ENCODE measurements at places on chromosomes 1 and 21.

DNA sequence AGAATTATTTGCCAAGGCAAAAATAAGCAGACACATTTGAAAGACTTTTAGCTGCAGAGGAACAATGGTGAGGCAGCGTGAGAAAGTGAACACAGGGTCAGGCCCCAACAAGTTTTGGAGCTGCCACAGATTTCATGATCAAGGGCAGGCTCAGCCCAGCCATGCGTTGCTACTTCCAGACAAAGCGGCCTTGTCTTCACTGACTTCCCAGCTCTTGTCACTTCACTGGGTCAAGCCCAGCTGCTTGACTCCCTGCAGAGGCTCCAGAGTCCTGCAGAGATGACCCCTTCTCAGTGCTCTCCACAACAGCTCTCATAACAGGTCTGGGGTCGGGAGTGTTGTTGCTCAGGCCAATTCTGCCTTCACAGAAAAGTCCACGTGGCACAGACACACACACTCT lies 35.8 kb downstream of the HHAT start:
- peak; percentile 36 for DNase-seq

- DNase-seq: no peak
Measured at GRCh38 chr1:209791920-209792319, 7.6 kb upstream of the C1orf74 start.

DNA sequence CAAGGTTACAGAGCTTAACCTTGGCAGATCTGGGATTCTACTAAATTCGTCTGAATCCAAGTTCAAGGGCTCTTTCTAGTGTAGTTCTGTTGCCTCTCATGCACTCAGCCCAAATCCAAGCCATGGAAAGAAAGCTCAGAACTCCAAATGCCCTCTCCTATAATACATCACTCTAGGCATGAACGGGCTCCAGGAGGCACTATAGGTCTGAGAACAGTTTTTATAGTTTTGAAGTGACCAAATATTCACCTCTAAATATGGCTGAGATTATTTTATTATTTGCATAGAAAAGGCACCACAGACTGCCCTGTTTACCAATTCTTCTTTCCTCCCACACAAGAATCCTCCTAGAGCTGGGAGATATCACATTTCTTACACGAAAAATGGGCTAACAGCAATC lies 327.9 kb upstream of the BEND5 start:
- DNase-seq: no peak

DNA sequence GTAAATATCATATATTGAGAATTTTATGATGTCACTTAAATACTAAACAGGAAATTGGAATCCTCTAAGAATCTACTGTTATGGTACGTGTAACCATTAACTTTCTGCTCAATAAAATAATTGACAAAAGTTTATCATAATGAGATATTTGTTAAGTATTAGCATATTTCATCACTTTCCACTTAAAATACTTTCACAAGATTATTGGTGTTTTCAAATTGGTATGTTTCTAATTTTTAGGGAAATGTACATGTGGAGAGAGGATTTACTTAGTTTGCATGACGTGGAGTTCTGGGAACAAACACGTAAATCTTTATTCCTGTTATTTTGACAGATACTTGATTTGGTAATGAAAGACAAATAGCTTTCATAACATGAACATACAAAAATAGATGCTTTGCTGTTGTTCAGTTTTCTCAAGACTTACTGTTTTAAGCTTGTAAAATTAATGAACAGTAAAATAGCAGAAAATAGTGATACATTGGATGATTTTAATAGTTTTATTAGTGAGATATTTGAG lies 1.6 kb downstream of the SRSF11 start:
- no peak for DNase-seq

- DNase-seq: no peak
Measured at GRCh38 chr1:115665319-115666096, 23.7 kb downstream of the VANGL1 start.

DNA sequence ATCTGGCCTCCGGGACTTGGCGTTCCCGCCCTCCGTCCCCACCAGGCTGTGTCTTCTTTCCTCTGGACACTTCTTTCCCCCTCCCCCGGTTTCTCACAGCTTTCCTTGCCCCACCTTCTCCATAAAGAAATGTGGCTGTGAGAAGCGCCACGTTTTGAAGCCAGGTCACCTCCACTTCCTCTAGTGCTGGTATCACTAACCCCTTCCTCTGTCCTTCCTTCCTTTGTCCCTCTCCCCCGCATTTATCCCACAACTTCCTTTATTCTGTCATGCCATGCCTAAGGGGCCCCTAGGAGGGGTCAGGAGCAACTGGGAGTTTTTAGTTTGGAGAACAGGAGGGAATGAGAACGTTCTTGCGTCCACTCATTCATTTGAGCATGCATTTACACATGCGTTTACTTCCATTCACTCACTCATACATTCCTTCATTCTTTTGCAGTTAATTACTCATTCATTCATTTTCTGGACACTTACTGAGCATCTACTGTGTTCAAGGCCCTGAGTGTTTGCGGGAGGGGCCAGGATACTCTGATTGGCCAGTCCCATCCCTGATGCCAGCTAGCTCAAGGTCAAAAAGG lies 5.0 kb upstream of the ACOT11 start:
- no peak for DNase-seq

DNA sequence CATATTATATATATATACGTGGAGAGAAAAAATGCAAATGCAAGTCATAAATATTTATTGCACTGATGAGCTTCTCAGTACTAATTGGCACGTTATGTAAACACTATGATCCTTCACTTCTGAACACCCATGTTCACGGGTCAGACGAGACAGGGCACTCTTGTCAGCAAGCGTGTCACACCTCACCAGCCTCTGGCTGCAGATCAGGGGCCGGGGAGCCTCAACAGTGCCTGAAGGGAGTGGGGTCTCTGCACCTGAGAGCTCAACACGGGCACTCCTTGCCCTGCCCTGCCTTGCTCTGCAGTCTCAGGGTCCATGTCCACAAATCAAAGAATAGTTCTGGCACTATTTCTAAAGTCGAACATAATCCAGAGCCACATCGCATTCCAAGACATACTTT lies 409 bp upstream of the HIVEP3 start:
- DNase-seq: no peak

- no peak for DNase-seq
Measured at GRCh38 chr1:113534875-113535274, 144.6 kb downstream of the MAGI3 start.

DNA sequence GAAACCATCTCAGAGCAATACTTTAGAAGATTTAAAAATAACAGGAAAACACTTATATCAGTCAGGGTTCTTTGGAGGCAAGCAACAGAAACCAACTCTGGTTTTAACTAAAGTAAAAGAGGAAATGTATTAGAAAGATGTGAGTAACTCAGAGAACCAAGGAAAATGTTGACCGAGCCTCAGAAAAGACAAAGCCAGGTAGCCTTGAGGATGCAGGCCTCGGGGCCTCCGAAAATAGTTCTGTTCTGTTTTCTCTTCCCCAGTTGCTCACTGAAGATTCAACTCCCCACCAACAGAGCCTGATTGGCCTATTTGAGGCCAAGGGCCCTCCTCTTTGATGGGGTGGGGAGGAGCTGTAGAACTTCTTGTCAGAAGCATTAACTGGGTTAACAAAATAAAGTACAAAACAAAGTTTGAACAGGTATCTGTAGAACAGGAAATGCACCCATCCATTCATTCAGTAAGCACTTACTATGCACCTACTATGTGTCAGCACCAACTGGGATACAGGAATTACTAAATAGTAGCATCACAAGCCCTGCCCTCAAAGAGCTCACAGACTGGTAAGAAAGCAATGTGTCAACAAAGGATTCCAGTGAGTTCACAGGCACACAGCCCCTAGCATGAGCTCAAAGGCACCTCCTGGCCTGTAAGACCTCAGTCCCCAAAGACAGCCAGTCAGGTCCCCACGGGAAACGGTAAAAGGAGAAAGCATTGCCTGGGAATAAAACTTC lies 12.6 kb downstream of the SLAMF8 start:
- no peak for DNase-seq

DNA sequence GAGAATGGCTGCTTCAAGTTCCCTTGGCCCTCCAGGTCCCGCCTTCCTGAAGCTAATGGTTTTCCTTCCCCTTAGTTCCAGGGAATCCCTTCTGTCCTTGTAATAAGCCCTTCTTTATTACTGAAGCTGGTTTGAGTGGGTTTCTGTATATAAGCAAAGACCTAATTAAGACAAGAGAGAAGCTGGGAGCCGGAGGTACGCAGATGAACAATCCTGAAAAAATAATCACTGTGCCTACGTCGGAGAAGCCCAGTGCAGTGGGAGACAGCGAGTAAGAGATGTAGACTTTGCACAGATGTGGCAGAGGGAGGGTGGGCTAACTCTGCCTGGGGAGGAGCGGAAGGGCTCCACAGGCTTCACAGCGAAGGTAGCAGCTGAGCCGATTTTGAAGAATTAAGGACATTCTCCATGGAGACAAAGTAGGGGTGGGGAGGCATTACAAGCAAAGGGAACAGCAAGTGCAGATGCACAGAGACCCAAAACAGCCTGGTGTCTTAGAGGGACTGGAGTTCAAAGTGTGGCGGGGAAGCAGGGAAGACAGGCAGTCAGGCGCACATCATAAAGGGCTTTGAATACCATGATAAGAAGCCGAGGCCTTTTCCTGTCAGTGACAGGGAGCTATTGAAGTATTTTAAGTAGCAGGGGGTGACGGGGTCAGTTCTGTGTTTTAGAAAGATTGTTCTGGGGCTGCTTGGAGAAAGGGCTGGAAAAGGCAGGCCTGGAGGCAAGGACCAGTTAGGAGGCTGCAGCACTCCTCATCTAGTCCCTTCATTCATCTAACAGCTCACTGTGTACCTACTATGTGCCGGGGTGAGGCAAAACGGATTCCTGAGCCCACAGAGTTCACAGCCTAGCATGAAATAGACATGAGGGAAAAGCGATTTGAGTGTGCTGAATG lies 6.5 kb downstream of the RIMS3 start:
- DNase-seq: no peak

DNA sequence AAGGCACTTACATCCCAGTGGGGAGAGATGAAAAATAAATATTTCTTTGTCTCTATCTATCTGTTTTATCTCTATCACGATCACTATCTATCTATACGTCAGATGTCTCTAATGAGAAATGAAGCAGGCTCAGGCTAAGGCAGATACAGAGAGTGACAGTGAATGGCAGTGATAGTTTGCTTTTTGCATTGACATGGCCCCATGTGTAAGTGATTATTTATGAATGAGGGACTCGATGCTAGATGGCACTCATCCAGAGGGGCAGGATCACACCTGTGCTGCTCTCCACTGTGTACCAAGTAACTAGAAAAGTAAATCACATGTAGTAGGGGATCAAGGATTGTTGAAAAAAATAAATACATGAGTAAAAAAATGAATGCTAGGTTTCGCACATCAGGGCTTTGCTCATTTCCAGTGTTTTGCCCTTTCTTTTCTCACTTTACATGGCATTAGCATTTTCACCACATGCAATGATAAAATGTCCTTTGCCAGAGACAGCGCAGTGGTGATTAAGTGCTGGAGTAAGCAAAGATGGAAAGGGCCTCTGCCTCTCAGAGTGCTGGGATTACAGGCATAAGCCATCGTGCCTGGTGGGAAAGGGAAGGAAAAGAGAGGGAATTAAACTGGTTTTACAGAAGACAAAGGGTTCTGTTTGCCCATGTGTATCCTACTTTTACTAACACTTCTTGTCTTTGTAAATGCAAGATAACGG lies 16.5 kb downstream of the TBX19 start:
- DNase-seq: no peak

GRCh38 chr1:169234780-169235179 lies 128.3 kb downstream of the ATP1B1 start:
- DNase-seq: no peak

GRCh38 chr1:53732912-53733317 lies 6.0 kb downstream of the GLIS1 start:
- no peak for DNase-seq

DNA sequence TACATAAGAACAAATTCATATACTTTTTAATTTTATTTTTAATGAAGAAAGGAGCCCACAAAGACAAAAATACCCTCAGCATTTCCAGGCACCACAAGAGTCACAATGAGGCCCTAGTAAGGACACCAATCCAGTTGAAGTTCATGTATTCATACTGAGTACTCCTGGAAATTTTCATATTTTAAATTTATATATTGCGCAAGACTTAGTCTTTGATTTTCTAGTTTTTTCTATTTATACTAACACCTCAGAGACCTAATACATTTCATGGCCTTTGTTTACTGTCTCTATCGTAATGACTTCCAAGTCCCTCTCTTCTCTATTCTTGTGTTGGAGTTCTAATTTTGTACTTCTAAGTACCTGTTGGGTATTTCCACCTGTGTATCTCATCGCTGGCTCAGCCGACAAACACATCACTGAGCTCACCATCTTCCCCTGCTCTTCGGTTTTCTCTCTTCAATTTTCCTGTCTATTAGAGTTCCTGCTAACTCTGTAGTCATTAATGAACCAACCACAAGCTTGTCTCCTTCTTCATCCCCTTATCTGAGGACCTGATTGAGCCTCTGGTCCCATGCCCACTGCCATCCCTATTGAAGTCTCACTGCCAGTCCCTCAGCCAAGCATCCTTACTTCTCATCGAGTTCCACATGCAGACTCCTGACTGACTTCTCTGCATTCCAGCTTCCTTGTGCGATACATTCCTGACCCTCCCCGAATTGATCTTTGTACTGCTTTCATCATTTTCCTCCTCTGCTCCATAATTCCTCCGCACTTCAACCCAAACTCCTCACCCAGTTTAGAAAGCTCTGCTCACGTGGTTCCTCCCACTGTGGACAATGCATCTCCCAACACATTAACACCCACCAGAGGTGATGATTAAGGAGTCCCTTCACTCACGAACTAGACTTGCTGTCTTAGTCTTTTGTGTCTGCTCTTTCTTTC lies 17.3 kb upstream of the IRF2BP2 start:
- no peak for DNase-seq

- DNase-seq: no peak
Measured at GRCh38 chr1:52007215-52008002, 16.9 kb upstream of the RAB3B start.

DNA sequence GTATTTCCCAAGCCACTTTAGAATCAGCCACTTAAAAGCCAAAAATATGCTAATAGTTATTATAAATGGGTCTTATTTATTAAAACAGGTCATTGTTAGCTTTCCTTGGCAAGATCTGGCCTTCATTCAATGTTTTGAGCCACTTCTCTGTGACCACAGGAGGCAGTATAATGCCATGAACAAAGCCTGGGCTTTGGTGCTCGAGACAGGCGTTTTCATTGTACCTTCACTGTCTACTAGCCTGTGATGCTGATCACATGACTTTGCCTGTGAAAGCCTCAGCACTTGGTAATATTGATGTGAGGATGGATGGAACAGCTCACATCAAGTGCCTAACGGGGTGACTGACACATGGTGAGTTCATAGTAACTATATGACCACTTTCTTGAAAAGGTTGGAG lies 217.0 kb downstream of the RWDD3 start:
- no peak for DNase-seq

All from anterior cingulate cortex (tissue), 58 donors.